ENCODE measurements at places on chromosomes 7 and 10. TPM values are rescaled to one million over a fixed set of nuclear protein-coding genes. Genes with fewer than 3 reads are reported as not detected.

GRCh38 chr10:133245439-133246235, 8.0 kb downstream of the VENTX start:
- no peak for DNase-seq

DNA sequence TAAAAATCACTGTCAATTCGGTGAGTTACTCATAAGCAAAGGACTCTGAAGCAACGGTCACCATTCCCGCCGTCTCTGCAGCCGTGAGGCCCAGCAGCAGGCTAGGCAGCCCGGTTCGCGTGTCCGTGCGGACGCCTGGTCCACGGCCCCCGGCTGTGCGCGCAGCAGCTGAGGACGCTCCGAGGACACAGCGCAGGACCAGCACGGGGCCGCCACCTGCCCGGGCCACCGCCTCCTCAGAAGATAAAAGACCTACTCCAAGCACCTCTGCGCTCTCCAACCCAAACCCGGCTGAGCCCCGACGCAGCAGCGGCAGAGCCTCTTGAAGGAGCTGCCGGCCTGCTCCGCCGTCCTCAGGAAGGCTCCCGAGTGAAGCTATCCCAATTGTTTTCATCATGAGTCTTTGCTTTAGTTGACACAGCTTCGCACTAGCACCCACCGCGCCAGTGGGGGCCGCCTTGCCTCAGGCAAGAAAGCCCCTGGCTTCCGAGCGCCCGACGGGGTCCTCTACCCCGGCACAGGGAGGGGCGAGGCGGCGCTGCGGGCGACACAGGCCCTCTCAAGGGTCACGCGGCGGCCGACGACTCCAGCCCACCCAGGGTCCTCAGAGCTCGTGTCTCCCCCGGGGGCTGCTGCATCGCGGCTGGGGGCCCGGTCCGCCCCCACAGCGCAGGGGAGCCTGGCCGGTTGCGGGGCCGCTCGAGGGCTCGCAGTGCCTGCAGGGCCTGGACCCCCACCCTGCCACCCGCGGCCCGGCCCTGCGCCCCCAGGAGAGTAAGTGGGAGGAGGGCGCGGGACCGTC, 16.9 kb upstream of the GPR146 start:
- no peak for DNase-seq

DNA sequence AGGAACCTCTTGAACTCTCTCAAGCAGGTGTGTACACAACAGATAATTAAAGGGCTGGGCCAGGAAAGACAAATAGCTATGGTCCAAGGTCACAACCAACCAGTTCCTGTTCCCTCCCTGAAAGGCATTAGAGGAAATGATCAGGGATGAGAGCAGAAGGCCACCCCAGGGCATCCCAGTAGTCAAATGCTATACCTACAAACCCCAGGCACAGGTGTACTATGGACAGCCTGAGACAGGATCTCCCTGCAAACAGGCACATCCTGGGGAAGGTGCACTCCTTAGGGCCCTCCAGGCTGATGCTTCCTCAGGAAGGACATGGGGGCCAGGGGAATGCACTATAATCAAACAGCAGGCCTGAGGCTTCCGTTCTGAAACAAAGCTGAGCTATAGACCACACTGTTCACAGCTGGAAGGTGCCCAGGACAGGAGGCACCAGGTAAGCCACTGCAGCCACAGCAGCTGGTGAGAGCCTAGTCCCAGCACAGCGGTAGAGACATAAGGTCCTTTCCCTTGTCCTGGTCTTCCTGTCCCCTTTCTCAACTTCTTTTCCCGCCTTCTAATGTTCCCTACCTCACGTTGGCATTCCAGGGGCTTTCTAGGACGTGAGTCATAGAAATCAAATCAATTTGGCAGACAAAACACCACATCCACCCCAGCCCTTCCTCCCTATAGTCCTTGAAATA, 13.3 kb downstream of the PARP12 start:
- DNase-seq = no peak

DNA sequence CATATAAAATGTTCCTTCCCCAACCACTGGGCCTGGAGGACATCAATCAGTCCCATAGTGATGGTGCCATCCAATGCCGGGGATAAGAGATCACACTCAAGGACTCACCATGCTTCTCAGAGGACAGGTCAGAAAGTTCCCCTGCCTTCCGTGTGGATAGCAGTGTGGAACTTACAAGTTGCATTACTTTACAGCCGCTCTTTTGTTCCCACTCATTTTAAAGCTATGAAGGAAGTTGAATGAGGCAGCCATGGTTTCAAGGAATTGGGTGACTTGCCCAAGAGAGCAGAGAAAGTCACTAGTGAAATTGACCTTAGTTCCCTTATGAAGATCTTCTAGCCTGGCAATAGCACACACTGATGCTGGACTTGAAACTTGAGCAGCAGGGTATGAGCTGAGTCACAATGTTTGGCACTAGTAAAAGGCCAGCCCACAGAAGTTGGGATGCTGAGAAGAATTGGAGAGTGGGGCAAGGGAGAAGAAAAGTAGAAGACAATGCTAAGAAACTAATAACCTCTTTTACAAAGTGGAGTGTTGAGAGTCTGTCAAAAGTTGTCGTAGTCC, 78.7 kb downstream of the CXCL12 start:
- DNase-seq = no peak

GRCh38 chr7:100515072-100515532, 23.9 kb upstream of the AGFG2 start:
- DNase-seq = no peak

DNA sequence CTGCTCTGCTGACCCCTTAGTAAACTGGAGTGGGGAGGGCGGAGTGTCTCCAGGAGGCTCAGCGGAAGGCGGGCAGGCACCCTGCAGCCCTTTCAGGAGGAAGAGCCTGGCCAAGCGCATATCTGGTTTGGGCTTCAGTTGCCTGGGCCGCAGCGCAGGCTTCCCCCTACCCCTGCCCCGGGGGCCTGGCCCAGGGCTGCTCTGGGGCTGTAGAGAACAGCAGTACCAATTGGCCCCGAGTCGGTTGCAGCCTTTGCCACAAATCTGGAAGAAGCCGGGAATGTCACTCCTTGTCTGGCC, 28.1 kb upstream of the JAKMIP3 start:
- DNase-seq = no peak

DNA sequence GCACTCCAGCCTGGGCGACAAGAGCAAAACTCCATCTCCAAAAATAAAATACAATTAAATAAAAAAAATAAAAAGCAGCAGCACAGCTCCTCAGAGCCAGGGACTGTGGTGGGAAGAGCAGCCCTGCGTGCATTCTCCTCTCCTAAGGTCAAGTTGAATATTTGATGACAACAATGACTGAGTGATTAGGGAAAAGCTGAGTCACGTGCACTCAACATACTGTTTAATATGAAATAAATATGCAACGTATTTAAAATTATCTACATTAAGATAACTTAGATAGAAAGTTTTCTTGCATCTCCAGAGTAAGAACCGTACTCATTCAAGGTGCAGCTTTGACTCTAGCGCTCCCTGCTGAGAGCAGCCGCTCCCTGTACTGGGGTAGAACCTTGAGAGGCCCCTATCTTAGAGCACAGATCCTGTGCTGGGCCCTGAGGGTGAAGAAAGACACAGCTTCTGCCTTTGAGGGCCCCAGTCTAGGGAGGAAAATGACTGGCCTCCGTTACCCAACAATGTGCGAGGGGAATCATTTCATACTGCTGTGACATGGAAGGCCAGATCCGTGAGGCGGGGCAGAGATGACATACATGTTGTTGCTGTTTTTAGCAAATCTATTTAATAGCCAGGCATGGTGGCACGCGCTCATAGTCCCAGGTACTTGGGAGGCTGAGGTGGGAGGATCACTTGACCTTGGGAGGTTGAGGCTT, 81.1 kb downstream of the SVIL start:
- DNase-seq = no peak

Gene THSD7A
- total RNA-seq = 15.0 TPM

Gene OR9A2
- total RNA-seq = not detected

Gene NEUROG3
- total RNA-seq = not detected

DNA sequence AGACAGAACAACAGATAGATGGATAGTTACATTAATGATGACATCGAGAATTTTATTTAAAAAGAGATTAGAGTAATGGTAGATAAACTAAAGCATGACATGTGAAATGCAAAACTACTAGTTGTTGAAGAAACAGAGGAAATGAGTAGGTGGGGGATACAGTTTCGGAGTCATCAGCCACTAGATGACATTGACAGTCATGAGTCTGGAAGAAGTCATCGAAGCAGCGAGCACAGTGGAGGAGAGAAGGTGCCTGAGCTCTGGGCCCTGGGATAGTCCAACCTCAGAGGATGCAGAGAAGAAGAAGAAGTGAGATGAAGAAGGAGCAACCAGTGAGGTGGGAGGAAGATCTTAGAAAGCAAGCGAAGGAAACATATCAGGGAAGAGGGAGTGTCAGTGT, 20.2 kb upstream of the SEC61A2 start:
- no peak for DNase-seq

Gene LDB3
- 4.9 TPM for total RNA-seq

Gene CASP2
- 38.7 TPM for total RNA-seq

GRCh38 chr10:59852670-59853069, 53.7 kb downstream of the CCDC6 start:
- no peak for DNase-seq

DNA sequence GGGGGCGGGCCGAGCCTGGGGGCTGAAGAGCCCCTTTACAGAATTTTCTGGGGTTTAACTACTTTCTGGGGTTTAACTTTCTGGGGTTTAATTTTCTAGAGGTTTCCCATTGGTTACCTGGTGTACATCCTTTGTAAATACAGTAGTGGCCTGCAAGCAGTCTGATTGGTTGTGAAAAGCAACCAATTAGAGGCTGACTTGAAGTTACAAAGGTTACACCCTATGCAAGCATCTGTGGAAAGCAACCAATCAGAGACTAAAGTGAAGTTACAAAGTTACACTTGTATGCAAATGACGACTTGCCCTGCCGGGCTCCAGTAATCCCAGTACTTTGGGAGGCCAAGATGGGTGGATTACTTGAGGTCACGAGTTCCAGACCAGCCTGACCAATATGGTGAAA, 27.4 kb downstream of the GTF2I start:
- DNase-seq = no peak

GRCh38 chr7:148787571-148788295, 89.0 kb downstream of the CUL1 start:
- no peak for DNase-seq

GRCh38 chr10:23199768-23200511, 7.8 kb downstream of the PTF1A start:
- DNase-seq = no peak

DNA sequence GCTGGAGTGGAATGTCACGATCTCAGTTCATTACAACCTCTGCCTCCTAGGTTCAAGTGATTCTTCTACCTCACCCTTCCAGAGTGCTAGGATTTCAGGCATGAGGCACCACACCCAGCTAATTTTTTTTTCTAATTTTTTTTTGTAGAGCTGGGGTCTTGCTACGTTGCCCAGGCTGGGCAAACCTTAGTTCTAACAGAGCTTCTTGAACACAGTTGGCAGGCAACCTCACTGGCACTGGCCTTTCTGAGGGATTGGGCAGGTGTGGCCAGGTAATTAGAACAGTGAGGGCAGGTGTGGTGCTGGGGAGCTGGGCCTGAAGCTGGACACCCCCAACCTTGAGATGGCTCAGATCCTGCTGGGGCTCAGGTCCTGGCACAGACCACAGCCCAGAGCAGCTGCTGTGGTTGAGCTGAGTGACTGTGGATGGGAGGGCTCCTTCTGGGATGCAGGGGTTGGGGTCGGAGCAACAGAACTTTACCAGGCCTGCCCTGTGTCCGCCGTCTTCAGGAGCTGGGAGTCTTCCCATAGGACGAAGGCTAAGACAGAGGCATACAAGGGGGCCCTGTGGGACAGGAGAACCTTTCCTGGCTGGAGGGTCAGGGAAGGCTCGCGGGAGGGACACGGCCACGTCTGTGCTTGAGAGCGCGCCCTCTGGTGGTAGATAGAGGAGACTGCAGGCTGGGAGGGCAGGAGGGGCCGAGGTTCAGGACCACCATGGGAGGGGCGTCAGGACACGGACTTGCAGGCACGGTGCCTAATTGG, 48.2 kb downstream of the COL26A1 start:
- DNase-seq = no peak

Gene GPR15LG
- total RNA-seq = 0.32 TPM

- no peak for DNase-seq
Measured at GRCh38 chr10:103816431-103816830, 38.9 kb downstream of the SH3PXD2A start.

DNA sequence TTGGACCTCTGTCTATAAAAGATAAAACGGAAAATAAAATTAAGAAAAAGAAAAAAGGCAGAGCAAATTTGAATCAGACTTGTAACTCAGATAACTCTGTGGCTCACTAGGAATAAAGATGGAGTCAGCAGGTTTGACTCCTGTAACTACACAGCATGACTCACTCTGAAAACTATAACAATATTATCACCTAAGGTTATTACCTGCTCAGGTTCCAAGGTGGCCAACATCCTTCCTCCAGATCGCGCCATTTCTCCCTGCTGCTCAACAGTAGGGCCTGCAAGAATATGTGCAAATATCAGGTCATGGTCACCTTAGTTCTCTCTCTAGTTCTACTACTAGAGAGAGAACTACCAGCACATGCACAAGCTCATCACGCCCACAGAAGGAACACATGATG, 30.0 kb downstream of the ALDH18A1 start:
- DNase-seq = no peak

DNA sequence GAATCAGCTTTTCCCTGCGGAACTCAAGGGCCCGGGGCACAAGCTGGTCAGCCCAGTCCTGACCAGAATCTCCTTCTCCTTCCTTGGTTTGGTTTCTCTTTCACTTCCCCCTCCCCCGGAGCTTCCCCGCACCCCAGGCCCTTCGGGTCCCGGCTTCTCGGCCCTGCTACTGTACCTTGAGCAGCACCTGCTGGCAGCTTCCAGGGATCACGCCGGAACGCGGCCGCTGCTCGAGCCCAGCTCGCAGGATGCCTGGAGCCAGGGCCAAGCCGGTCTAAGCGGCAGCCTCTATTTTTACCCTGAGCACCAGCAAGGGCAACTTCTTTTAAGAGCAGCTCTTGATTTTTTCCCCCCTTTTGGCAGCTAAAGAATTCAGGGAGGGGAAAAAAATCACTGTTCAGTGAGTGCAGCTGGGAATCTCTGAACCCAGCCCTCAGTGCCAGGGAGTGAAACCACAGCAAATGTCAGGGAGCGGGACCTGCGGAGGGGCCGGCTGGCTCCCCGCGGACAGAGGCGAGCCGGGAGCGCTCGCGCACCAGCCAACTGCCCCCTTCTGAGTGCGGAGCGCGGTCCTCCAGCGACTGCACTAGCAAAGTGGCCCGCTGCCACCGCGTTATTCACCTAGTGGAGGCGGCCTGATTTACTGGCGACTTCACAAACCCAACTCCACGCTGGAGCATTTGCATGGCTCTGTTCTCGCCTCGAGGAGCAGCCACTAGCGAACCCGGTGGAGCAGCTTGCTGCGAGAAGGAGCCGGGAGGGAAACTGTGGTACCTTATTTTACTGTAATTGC, 2.4 kb upstream of the INHBA start:
- peak; percentile 90 for DNase-seq

All from mucosa of gallbladder (tissue), 1 donor.